ENCODE measurements at places on chromosomes 1 and 21.

DNA sequence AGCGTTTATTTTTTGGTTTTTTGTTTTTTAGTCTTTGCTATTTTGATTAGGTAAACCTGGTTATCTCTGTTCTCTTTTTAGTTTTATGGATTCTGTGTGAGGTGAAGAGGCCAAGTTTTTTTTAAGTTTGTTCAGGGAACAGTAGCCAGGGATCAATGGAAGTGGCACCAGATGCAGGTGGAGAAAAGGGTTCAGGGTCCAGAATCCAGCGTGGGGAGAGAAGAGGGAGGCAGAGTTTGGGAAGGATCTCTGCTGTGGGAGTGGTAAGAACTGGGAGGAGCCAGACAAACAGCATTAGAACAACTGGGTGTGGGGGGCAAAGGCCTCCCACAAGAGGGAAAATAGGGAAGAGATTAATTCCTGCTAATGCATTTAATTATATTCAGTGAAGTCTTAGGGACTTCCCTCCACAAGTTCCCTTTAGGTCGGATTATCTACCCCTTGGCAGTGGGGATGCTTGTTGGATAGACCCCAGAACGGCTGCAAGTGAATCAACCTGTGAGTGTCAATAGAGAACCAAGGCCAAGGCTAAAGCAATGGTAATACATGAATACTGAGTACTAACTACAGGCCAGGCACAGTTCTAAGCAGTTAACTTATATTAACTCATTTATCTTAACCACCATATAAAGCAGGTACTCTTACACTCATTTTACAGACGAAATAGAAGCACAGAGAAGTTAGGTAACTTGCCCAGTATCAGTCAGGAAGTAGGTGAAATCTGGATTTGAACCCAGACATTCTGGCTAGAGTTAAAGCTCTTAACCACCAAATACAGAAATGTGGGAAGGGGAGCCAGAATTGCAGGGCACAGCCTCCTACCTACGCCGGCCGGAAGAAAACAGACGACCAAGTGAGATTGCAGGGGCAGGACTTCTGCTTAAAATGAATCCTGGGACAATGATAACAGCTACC is 498 bp downstream of the GNAT2 start:
- no peak for DNase-seq

- DNase-seq: no peak
Observed at GRCh38 chr1:17233675-17234320, 15.1 kb upstream of the PADI3 start.

DNA sequence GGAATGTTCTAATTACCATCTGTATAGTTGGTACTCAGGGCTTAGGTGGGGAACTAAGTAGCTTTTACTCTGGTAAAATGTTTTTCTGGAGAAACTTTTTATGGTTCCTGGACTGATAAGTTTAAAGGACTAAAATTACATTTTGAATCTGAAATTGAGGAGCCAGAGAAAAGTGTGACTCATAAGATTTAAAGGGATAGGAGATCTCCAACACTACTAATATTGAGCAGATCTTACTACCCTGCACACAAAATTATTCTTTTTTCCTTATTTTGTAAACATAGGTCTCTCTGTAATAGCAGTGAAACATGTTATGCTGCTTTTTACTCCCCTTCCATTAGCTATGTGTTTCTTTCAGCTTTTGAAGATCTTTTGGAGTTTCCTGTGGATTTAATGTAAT is 32.5 kb downstream of the MTF2 start:
- DNase-seq: no peak

GRCh38 chr1:44842486-44842861 is 579 bp downstream of the PTCH2 start:
- DNase-seq: no peak

DNA sequence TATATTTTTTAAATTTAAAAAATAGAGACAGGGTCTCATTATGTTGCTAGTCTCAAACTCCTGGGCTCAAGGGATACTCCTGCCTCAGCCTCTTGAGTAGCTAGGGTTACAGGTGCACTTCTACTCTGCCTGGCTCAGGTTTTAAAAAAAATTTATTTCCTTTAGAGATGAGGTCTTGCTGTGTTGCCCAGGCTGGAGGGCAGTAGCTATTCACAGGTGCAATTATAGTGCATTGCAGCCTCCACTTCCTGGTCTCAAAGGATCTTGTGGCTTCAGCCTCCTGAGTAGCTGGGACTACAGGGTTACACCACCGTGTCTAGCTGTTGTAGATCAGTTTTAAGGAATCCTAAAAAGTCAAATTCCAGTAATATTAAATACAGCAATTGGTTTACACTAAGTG is 5.0 kb downstream of the RNF11 start:
- no peak for DNase-seq

- no peak for DNase-seq
Observed at GRCh38 chr1:228369608-228370438, 36.8 kb downstream of the TRIM11 start.

- no peak for DNase-seq
Observed at GRCh38 chr21:15063081-15063813, 1.6 kb downstream of the NRIP1 start.

DNA sequence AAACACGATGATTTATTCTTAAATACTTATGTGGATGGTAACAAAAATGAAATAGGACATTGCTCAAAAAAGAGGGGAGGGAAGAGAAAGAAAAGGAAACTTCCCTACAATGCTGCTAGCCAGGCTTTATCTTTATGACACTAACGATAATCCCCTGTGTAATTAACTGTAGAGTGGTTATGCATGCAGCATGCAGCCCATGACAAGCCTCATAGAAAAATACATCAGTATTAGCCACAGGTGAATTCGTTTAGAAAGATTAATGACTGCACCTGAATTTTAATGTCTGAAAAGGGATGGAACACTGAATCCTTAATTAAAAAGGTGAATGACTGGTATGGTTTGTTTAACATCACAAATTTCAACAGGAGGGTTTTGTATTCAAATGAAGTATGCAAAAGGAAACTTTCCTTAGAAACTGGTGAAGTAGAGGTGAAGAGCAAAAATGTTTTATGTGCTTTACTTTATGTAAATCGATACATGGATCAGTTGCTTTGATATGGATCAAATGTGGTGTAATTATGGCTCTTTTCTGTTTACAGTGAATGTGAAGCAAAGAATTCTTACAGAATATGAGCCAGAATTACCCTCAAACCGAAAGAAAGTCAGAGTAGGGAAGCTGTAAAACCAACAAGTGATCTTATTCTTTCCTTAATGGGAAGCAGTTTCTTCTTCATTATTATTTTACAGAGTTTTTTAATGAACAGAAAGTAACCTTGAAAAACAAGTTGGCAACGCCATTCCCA is 569.6 kb upstream of the ADGRL2 start:
- DNase-seq: no peak

Data from NCI-H2107 (cell line).